ENCODE measurements at places on chromosomes 12 and 14. TPM values are rescaled to one million over a fixed set of nuclear protein-coding genes. Genes with fewer than 3 reads are reported as not detected.

KLHDC1 gene
- 3.7 TPM for polyA plus RNA-seq

OTUB2 gene
- polyA plus RNA-seq = 0.31 TPM

TPH2 gene
- 0.01 TPM for polyA plus RNA-seq

SDR9C7 gene
- polyA plus RNA-seq = not detected

KERA gene
- not detected for polyA plus RNA-seq

DNA sequence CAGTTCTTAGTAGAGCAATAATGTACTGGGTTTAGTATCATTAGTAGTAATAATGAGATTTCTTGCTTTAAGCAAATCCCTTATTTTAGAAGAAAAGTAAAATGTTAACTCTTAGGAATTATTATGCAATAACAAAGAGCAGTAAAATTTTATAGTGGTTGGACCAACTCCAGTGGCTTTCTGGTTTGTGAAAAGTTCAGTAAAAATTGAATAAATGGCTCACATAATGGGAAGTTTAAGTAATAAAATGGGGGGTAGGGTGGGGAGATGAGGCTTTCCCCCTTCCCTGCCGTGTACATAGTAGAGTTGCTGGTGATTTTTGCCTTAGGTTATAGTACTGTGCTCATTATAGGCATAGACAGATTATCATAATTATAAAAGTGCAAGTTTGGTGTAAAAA lies 250.5 kb upstream of the ATP2B1 start:
- no peak for DNase-seq

- peak; percentile 90 for DNase-seq
These were observed 200.2 kb upstream of the RBM19 start for GRCh38 chr12:114166362-114166761.

DNA sequence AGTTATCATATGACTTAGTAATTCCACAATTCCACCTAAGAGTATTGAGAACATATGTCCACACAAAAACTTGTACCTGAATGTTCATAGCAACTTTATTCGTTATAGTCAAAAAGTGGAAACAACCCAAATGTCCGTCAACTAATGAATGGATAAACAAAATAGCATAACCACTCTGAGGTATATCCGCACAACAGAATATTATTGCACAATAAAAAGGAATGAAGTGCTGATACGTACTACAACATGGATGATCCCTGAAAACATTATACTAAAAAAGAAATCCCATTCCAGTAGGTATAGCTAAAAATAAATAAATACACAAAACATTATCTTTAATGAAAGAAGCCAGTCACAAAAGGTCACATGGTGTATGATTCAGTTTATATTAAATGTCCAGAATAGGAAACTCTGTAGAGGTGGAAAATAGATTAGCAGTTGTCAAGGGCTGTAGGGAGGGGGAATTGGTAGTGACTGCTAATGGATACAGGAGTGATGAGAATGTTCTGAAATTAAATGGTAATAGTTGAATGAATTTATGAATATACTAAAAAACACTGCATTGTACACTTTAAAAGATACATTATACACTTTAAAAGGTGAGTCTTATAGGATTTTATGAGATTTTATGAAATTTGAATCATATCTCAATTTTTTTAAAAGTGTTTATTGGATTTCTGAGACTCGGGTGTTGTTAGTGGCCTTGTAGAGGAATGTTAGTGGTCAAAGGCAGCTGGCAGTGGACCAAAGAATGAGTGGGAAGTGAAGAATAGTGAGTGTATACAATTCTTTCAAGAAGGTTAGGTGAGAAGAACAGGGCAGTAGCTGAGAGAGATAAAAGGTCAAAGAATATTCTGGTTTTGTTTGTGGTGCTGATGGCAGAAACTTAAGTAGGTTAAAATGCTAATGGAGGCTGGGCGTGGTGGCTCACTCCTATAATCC lies 36.3 kb upstream of the BAZ1A start:
- DNase-seq = peak; percentile 9

DNA sequence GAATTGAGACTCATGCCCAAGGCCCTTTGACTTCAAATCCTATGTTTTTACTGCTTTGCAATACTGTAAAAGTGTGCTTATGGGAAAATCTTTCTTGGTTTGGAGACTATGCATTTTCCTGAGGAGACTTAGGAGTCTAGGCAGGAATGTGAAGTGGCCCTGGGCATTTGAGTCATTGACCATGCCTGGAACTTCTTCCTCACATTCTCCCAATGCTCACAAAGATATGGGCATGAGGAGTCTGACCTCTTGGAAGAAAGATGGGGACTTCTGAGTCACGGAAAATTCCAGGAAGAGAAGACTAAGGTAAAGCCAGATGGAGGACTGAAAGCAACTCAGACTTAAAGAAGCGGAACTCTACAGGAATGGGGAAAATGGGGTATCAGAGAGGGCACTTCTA lies 38.2 kb upstream of the ZNF641 start:
- DNase-seq = no peak

GRCh38 chr12:15393037-15393436 lies 70.7 kb downstream of the PTPRO start:
- no peak for DNase-seq

- peak; percentile 45 for DNase-seq
These were observed 236.1 kb upstream of the PLEKHG7 start for GRCh38 chr12:92466391-92467305.

GRCh38 chr14:104465482-104466390 lies 113.8 kb upstream of the C14orf180 start:
- DNase-seq = no peak

- no peak for DNase-seq
These were observed at the start of gene BATF for GRCh38 chr14:75522224-75522982. BATF (plus strand) TSS chr14:75522469; CDS start chr14:75522683, 214 bp downstream.

DNA sequence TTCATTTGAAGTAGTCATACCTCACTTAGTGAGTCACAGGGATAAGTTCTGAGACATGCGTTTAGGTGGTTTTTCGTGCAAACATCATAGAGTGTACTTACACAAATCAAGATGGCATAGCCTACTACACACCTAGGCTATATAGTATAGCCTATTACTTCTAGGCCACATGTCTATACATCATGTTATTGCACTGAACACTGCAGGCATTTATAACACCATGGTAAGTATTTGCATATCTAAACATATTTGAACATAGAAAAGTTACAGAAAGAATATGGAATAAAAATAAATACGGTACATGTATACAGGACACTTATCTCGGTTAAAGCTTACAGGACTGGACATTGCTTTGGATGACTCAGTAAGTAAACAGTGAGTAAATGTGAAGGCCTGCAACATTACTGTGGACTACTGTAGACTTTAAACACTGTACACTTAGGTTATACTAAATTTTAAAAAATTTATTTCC lies 670.6 kb downstream of the SLC16A7 start:
- DNase-seq = no peak

- no peak for DNase-seq
These were observed 31.4 kb downstream of the SLC15A4 start for GRCh38 chr12:128792398-128792797.

- no peak for DNase-seq
These were observed 279.0 kb downstream of the ATXN7L3B start for GRCh38 chr12:74816398-74817175.

- DNase-seq = no peak
These were observed 23.3 kb upstream of the MARK3 start for GRCh38 chr14:103361867-103362266.

DNA sequence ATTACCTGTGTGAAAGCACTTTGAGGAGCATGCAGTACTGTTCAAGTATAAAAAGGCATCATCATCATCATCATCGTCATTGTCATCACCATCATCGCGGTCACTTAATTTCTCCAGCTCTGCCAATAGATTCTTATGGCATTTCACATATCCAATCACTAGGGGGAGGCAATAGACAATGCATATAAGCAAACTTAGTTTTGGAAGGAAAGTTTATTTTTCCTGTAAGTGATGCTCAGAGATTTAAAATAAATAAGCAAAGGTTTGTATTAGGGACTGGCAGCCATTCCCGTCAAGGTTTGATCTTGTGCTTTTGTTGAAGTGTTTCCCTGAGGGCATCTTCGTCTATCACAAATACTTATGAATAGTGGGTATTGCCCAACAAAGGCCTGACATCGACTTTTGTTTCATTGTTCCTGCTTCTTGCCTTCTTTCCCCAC lies 127.4 kb downstream of the KTN1 start:
- no peak for DNase-seq

GRCh38 chr12:27751386-27752047 lies 28.5 kb upstream of the KLHL42 start:
- DNase-seq = peak; percentile 4

- DNase-seq = no peak
These were observed 491.2 kb downstream of the PCNX1 start for GRCh38 chr14:71398450-71398849.

All from lung (tissue), 17 donors.